ENCODE measurements at places on chromosomes 2 and 18. TPM values are rescaled to one million over a fixed set of nuclear protein-coding genes. Genes with fewer than 3 reads are reported as not detected.
A peak's percentile ranks its signal among the peaks of the same experiment; 100 is the strongest.

The RHBDD1 gene
- 47.1 TPM for total RNA-seq

DNA sequence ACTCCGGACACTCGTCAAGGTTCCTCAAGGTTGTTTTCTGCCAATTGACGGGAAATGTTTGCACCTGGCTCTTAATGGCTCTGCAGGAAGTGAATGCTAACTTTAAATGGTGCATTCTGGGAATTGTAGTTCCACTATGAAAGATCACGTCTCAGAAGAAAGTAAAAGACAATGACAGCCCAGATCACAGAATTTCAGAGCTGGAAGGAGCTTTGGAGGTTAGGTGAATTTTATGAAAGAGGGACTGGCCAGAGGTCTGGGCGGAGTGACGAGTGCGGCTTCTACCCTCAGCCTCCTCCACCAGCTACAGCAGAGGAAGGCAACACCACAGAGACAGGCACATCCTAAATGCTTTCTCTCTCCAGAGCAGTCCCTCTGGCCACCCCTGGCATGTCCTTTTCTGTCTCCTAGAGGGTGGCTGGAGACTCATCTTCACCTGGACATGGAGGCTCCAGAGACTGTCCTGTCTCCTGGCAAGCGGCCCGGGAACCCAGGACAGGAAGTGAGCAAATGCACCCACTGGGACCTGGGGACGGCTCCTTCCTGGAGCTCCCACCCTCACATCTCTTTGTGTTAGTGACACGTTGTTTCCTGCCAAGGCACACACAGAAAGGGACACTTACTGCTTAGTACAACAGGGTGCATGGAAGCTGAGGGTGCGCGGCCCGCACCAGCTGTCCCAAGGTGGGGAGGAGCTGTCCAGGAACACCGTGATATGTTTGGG is 19.4 kb downstream of the THAP4 start:
- DNase-seq: peak; percentile 40

GRCh38 chr2:62724106-62724505 is 18.6 kb downstream of the EHBP1 start:
- DNase-seq: no peak

DNA sequence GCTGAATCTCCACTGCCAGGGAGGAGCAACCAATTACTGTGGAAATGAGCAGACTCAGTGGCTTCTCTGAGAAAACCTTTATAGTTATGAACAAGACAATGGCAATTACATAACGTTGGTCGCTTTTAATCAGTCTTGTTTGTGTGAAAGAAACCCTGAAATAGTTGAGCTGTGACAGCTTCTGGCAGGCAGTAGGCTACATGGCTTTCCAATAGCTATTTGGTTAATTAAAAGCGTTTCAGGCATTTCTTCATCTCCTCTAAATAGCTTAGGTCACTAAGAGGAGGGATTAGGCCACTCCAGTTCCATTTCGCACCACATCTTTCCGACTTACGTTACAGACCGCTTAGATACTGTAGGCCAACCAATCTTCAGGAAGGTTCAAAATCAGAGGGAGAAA is 794.4 kb upstream of the ID2 start:
- DNase-seq: no peak

DNA sequence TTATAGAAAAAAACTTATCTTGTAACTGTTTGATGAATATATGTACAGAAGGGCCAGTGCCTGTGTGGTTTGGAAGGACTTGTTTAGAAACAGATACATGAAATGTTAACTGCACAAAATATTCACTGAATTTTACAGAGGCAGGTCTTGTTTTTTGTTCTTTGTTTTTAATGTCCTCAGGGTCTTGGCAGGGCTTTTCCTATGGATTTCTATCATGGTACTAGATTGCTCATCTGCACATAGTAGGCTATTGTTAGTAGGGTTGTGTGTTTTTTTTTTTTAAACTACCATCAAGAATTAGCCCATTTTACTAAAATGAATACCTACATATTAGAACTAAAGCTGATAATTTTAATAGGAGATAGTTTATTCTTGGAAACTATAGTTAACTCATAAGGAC is 3.5 kb downstream of the CABYR start:
- no peak for DNase-seq

- DNase-seq: no peak
These were observed 94.3 kb downstream of the OLA1 start for GRCh38 chr2:174153757-174154680.

DNA sequence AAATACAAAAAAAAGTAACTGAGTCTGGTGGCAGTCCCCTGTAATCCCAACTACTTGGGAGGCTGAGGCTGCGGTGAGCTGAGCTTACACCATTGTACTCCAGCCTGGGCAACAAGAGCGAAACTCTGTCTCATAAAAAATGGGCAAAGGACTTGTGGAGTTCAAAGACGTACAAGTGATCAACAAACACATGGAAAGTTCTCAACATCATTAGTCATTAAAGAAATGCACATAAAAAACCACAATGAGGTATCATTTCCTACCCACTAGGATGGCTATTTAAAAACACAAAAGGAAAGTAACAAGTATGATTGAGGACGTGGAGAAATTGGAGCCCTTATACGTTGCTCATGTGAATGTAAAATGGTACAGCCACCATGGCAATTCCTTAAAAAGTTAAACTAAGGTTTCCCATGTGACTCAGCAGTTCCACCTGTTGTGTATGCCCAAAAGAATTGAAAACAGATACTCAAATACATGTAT is 52.3 kb downstream of the RAB10 start:
- DNase-seq: peak; percentile 58

DNA sequence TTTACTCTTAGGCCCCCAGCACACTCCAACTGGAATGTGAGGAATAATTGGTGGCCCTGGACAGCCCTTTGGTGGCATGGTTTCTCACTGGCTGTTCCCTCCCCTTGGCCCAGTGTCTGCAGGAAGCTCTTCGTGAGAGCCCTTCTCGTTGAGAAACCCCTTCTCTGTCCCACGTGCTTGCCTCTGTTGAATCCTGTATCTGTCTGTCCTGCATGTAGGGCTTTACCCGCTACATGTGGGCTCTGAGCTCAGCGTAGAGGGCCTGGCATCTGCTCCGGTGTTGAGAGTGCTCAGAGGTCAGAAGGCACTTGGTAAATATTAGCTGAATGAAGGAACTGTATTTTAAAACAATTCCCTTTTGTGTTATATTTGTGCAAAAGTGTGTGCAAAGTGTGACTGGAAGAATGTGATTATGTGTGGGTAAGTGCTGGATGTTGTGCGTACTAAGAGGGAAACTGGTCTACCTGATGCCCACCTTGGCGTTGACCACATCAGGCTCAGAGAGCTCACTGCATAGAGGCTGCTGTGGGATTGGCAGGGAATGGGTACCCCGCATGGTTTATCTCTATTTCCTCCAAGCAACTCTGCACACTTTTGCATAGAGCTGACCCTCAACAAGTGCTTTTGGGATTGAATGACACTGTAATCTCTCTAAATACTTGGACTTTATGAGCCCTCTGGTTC is 40.0 kb downstream of the RNF144A start:
- DNase-seq: no peak

DNA sequence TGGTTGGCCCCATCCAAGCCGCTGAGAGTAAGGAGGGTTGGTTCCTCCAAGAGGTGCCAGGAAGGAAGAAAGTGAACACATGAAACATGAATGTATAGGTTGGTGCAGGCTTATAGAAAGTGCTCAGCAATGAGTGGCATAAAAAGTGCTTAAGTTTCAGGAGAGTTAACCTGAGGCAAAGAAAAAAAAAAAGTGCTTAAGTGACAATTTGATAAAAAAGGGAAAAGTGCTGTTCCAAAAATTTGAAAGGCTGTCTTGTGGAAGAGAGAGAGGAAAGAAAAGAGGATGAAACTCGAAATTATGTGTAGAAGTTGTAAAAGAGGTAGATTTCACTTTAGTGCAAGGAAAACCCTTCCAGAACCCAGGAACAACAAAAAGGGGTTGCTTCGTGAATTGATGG is 85.5 kb upstream of the MAP4K4 start:
- no peak for DNase-seq

GRCh38 chr2:101114268-101114783 is 36.9 kb downstream of the TBC1D8 start:
- no peak for DNase-seq

DNA sequence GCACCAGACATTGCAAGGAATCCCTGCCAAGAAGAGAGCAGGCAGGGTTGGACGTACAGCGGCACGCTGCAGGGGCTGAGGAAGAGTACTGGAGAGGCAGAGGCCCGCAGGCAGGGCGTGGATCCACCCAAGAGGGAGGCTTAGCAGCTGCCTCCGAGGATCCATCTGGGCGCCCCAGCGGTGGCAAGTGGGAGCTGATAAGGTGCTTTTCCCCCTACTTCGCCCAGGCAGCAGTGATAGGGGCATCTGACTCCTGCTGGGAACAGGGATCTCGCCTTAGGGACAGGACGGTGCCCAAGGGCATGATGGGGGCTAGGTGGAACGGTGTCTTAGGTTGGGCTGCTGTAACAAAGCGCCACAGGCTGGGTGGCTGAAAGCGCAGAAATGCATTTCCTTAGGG is 67.4 kb upstream of the HS6ST1 start:
- DNase-seq: no peak
